Lung microvascular endothelial cell (primary cell): ENCODE measurements at places on chromosomes 12 and 14.

DNA sequence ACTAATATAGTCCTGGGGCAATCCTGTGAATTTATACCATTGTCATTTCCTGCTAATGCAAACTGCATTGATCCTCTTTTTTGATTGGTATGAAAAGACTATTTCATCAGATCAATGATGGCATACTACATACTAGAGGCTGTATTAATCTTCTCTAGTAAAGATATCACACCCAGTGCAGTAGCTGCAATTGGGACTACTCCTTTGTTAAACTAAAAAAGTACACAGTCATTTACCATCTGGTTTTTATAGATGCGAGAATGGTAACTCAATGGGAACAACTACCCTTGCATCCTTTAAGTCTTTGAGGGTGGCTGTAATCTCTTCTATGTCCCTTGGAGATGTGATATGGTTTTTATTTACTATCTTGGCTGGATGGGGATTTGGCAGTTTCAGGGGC, 80.2 kb upstream of the STK38L start:
- no peak for DNase-seq

DNA sequence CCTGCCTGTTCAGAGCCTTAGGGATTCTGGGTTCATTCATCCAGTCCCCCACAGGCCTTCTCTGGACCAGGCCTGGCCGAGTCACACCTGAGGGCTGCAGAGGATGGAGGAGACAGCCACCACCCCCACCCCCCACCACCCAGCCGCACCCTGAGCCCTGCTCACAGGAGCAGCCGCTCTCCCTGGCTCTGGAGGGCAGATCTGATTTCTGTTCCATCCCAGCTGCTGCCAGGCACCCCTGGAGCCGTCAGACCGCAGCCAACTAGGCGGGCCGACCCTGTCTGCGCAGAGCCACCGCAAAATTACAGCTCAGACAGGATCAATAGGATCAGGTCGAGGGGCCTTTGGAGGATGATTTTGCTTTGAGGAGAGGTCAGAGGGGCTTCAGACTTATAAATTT, 154.6 kb upstream of the MYL2 start:
- no peak for DNase-seq

DNA sequence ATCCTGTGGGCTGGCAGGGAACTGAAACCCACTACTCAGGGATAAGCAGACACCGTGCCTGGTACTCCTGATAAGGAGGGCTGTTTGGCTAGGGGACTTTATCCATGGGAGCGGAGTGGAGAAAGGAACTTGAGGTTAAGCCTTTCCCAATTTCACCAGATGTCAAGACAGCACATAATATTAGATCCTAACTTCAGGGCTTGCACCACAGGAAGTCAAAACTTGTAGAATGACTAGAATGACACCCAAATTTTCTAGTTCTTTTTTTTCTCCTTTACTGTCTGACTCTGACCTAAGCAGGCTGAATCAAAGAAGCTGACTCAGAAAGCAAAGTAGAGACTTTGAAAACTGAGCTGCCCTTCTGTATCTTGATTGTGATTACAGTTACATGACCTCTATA, 7.1 kb upstream of the CGRRF1 start:
- no peak for DNase-seq

GRCh38 chr12:13178568-13179210, 17.8 kb upstream of the EMP1 start:
- no peak for DNase-seq

DNA sequence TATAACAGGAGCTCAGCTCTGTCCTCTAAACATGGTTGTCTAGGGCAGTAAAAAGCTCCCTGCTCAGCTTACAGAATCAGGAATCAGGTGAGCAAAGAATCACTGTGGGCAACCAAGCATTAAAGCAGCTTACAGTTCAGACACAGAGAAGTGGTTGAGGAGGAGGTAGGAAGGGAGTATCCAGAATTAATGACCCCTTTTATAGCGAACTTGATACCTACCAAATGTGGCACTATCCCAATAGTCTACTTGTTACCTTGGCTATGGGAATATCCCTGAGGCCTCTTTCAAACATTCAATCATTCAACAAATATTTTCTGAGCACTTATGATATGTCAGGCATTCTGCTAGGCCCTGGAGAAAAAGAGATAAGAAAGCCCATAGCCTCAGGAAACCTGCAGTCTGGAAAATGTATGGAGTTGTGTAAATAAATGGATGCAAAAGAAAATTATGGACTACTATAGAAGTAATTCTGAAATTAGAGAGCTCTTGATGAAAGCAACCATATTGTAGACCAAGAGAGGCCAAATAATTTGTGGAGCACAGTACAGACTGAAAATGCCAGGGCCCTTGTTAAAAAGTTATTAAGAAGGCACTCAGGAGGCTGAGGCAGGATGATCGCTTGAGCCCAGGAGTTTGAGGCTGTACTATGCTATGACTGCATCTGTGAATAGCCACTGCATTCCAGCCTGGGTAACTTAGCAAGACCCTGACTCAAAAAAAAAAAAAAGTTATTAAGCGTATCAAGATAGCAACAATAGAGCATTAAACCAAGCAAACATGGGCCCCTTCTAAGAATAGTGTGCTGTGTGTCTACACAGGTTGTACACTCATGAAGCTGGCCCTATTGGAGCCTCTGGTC, 134.0 kb upstream of the CPSF6 start:
- DNase-seq = no peak

DNA sequence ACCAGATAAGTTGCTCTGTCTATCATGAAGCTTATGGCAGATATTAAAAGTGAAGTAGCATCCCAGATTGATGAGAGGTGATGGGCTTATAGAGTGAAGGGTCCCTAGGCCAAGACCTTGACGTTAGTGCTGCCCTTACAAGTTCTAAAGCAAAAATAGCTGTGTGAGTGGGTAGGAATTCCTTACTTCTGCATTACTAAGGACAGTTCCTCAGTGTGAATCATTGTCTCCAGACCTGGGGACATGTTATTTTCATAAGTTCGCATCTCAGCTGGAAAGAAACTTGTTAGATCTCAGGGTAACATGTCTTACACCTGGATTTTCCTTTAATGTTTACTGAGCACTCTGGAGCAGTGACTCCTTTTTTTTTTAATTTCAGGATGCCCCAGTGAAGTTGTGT, 28.7 kb downstream of the MAPKAPK5 start:
- no peak for DNase-seq

GRCh38 chr14:76977793-76978720, 50.5 kb downstream of the IRF2BPL start:
- no peak for DNase-seq

- no peak for DNase-seq
Observed at GRCh38 chr12:117461732-117462131, 100.3 kb upstream of the NOS1 start.

- DNase-seq = peak; percentile 86
Observed at GRCh38 chr12:76084863-76085519, 506 bp upstream of the NAP1L1 start.

- no peak for DNase-seq
Observed at GRCh38 chr12:79614730-79615129, 76.0 kb downstream of the PAWR start.

GRCh38 chr14:25833341-25834126, 764.3 kb downstream of the NOVA1 start:
- peak; percentile 58 for DNase-seq

DNA sequence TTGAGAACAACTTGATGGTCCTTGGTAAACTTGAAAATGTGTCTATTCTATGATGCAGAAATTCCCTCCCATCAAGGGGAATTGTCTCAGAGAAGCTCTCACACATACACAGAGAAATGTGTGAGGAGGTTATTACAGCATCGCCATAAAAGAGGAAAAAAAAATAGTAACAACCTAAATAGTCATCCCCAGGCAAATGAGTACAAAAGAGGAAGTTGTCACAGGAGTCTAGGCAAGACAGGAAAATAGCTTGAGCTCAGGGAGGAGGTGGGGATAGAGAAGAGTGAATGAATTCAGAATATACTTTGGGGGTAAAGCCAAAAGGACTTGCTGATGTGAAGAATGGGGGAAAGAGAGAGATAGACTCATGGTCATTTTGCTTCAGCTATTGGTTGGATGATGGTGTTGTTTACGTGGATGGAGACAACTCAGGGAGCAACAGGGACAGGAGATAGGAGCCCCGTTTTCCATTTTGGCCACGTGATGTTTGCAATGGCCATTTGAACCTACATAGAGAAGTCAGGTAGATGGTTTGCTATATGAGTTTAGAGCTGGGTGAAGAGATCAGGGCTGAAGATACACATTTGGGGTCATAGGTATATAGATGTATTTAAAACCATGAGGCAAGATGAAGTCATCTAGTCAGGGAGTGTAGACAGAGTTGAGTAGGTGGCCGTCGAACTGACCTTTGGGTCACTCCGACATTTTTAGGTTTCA, 20.3 kb downstream of the LRRC74A start:
- DNase-seq = no peak

DNA sequence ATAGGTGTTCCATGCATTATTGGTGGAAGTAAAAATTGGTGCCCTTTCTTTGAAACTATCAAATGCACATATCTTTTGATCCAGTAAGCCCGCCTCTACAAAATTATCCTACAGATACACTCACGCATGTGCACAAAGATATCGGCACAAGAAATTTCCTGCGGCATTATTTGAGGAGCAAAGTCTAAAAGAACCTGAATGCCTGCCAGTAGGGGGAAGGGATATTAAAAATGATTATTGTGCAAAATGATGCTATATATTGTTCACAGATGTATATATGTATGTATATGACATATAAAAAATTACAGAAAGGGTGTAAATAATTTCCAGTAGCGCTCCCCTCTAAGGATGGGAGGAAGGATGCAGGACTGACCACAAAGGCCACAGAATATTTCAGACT, 24.7 kb upstream of the ADIPOR2 start:
- no peak for DNase-seq

- no peak for DNase-seq
Observed at GRCh38 chr12:131694116-131694838, 16.6 kb upstream of the SFSWAP start.

DNA sequence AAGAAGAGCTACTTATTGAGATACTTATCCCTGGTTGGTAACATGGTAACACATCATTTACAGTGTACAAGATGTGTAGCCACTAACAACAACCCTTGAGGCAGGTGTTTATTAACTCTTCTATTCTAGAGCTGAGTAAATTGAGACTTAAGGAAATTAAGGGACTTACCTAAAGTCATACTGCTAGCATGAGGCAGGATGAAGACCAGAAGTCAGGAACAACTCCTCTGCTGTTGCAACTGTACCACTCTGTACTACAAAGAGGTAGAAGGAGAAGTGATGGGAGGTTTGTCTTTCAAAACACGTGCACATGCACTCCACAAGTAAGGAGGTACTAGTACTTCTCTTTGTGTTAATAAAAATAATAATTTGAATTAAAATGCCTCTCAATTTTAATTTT, 79.9 kb downstream of the LLPH start:
- no peak for DNase-seq

DNA sequence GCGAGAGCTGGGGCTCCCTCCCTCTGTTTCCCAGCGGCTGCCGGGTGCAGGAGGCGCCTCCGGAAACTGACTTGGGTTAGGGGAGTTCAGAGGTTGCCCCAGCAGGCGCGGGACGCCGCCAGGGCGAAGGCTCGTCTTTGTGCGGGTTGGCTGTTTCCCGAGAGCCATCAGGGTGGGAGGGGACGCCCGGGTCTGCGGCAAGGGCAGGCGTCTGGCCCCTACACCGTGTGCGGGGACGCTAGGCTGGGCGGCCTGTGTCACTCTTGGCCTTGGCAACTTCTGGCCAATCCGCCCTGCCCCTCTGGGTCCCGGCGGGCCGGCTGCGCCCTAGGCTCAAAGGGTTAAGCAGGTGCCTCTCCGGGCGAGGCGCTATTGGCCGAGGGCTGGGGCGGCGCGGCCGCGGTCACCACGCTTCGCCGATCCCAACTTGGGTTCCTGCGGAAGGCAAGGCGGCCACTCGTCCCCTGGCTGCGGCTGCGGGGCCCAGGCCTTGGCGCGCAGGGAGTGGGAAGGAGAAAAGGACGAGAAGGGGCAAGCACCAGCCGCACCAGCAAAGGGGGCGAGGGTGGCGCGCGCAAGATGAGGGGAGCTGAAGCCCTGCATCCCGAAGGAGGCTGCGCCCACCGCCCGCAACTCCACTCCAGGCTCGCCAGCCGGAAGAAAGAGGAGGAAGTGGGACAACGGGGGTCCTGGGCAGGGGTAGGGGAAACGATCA, 5.6 kb upstream of the NPAS3 start:
- no peak for DNase-seq

DNA sequence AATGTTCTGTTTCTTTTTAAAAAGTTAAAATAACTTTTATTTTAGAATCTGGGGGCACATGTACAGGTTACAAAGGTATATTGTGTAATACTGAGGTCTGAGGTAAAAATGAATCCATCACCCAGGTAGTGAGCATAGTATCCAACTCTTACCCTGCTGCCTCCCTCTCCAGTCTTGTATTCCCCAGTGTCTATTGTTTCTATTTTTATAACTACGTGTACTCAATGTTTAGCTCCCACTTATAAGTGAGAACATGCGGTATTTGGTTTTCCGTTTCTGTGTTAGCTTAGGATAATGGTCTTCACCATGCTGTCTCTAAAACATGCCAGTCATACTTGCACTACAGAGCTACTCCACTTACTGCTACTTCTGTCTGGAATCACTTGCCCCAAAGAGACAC, 8.4 kb downstream of the FBXO33 start:
- DNase-seq = no peak

- DNase-seq = no peak
Observed at GRCh38 chr12:45336331-45336730, 120.4 kb downstream of the ANO6 start.

GRCh38 chr12:12891080-12891880, at the start of gene GPRC5A:
Gene GPRC5A (plus strand): TSS chr12:12891562. CDS start chr12:12908250, 16,688 bp downstream.
- DNase-seq = peak; percentile 92

DNA sequence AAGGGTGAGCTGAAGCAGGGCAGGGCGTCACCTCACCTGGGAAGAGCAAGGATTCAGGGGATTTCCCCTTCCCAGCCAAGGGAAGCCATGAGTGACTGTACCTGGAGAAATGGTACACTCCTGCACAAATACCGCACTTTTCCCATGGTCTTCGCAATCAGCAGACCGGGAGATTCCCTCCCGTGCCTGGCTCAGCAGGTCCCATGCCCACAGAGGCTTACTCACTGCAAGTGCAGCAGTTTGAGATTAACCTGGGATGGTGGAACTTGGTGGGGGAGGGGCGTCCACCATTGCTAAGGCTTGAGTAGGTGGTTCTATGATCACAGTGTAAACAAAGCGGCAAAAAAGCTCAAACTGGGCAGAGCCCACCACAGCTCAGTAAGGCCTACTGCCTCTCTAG, 11.0 kb upstream of the DHRS4 start:
- no peak for DNase-seq

DNA sequence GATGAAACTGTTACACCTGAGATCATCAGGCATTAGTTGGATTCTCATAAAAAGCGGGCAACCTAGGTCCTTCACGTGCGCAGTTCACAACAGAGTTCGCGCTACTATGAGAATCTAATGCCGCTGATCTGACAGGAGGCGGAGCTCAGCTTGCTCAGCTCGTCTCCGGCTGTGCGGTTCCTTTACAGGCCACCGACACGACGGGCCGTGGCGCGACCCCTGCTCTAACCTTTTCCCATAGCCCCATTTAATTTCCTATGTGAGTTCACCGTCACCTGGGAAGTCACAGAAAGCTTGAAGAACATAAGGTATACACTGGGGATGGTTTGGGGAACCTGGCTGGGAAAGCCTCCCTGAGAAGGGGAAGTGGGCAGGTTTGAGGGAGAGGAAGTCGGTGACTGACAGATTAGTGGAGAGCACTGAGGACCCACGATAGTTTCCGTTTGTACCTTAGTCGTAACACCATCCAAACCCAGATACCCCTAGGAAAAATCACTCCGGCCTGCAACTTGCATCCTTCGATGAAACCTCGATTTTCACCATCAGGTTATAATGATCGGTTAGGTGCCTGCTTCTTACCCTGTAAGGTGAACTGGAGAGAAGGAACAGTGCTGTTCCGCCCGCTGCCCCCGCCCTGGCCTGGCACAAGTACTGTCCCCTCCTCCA, 2.8 kb upstream of the AAAS start:
- DNase-seq = no peak

- DNase-seq = peak; percentile 72
Observed at GRCh38 chr14:51963286-51963685, 26.1 kb upstream of the RTRAF start.
